ENCODE measurements at places on chromosomes 13 and 19. TPM values are rescaled to one million over a fixed set of nuclear protein-coding genes. Genes with fewer than 3 reads are reported as not detected.

DNA sequence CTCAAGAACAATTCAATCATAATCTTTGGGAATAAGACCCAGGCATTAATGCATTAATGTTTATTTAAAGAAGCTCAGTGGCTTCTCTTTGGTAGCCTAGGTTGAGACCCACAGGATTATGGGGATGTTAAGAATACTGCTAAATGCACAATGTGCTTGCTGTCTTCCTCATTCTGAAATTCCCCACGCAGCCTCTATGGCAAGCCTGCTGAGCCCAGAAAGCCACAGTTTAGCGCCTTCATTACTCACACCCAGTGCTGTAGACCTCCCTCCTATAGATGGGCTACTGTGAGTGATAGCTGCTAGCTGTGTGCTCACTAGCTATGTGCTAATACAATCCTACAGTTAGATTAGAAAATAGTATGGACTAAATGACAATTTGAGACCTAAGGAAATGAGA is 90.6 kb downstream of the TNFSF13B start:
- H3K4me3 ChIP-seq: no peak overlapping the region
- H3K27ac ChIP-seq: no peak overlapping the region
- H3K27me3 ChIP-seq: no peaks in the 10 kb centered on the region

Gene SIGLEC5
- total RNA-seq: not detected

DNA sequence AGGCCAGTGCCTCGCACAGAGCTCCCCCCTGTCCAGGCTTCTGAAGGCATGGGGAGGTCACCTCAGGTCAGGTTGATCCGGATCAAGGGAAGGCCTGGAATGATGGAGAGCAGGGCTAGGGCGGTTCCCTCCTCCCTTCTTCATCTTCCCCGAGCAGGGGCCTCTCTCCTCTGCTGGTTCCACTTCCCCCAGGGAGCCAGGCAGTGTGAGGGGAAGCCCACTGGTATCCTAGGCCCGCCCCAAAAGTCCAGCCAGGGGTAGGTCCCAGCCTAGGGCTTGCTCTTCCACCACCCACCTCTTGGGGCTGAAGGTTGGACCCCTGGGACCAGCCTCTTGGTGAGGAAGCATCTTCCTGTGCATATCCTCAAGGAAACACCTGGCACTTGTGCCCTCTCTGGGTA is 16.4 kb upstream of the PRR19 start:
- H3K4me3 ChIP-seq: peak overlapping the region; percentile 73
- peaks cover 45% of the 10 kb centered on the region for H3K4me1 ChIP-seq
- peaks cover 13% of the 10 kb centered on the region for H3K36me3 ChIP-seq

GRCh38 chr19:10003271-10003670 is 7.0 kb downstream of the COL5A3 start:
- H3K27me3 ChIP-seq: peaks cover 1% of the 10 kb centered on the region
- DNase-seq: no peak
- peaks cover 9% of the 10 kb centered on the region for H3K4me1 ChIP-seq
- no peak overlapping the region for H3K27ac ChIP-seq

Gene GRK1
- not detected for total RNA-seq

- H3K27ac ChIP-seq: no peak overlapping the region
- H3K4me3 ChIP-seq: no peak overlapping the region
- DNase-seq: no peak
- no peaks in the 10 kb centered on the region for H3K4me1 ChIP-seq
- H3K27me3 ChIP-seq: no peaks in the 10 kb centered on the region
Observed at GRCh38 chr19:35949131-35949530, 13.0 kb downstream of the LRFN3 start.

- H3K27ac ChIP-seq: peak overlapping the region; percentile 95
- peak overlapping the region; percentile 72 for H3K4me3 ChIP-seq
- no peaks in the 10 kb centered on the region for H3K27me3 ChIP-seq
- peaks cover 6% of the 10 kb centered on the region for H3K36me3 ChIP-seq
- peaks cover 6% of the 10 kb centered on the region for H3K4me1 ChIP-seq
- DNase-seq: no peak
Observed at GRCh38 chr19:8445488-8446001, 770 bp downstream of the HNRNPM start.

Gene RANBP3
- total RNA-seq: 61.3 TPM

- peak; percentile 29 for DNase-seq
- H3K27ac ChIP-seq: no peak overlapping the region
- H3K4me3 ChIP-seq: no peak overlapping the region
- H3K27me3 ChIP-seq: no peaks in the 10 kb centered on the region
- H3K36me3 ChIP-seq: no peaks in the 10 kb centered on the region
Observed at GRCh38 chr13:20492641-20493040, 33.0 kb downstream of the CRYL1 start.

Gene RABAC1
- total RNA-seq: 278 TPM

- no peak for DNase-seq
- H3K4me1 ChIP-seq: no peaks in the 10 kb centered on the region
- H3K4me3 ChIP-seq: no peak overlapping the region
- H3K27me3 ChIP-seq: no peaks in the 10 kb centered on the region
Observed at GRCh38 chr19:32916969-32917615, 47.5 kb upstream of the SLC7A9 start.

DNA sequence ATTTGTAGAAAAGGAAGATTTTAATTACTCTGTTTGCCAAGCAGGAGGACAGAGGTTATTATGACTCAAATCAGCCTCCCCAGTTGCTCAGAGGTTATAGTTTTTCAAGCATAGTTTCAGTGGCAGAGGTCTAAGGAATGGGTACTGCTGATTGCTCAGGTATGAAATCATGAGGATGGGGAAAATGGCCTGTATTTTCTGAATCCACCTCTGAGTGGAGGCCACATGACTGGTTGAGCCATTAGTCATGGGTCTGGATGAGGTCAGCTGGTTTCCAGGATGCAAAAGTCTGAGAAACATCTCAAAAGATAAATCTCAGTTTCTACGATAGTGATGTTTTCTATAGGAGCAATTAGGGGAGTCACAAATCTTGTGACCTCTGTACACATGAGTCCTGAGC is 62.8 kb upstream of the CEACAM8 start:
- H3K27ac ChIP-seq: no peak overlapping the region
- H3K4me3 ChIP-seq: no peak overlapping the region
- DNase-seq: peak; percentile 8
- no peaks in the 10 kb centered on the region for H3K27me3 ChIP-seq
- H3K4me1 ChIP-seq: no peaks in the 10 kb centered on the region
- H3K36me3 ChIP-seq: no peaks in the 10 kb centered on the region

DNA sequence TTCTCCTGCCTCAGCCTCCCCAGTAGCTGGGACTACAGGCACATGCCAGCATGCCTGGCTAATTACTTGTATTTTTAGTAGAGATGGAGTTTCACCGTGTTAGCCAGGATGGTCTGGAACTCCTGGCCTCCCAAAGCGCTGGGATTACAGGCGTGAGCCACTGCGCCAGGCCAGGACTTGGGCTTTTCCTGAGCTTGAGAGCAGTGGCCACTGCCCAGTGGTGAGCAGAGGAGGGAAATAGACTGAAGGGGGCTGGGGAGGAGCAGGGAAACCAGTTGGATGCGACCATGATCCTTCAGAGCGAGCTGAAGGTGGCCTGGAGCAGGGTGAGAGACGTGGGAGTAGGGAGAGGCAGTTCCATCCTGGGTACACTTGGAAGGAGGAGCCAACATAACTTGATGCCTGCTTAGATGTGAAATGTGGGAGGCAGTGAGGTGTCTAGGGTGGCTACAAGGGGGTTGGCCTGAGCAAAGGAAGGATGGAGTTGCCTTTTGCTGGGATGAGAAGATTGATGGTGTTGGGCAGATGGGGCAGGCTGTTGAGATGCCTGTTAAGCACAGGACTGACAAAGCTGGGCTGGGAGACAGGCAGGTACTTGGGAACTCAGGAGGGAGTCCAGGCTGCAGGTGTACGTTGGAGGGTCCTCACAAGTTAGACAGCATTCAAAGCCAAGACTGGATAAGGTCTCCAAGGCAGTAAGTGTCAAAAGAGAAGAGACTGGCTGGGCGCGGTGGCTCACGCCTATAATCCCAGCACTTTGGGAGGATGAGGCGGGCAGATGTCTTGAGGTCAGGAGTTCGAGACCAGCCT is 31.8 kb downstream of the KCTD15 start:
- H3K4me3 ChIP-seq: no peak overlapping the region
- no peaks in the 10 kb centered on the region for H3K4me1 ChIP-seq
- H3K27ac ChIP-seq: no peak overlapping the region

DNA sequence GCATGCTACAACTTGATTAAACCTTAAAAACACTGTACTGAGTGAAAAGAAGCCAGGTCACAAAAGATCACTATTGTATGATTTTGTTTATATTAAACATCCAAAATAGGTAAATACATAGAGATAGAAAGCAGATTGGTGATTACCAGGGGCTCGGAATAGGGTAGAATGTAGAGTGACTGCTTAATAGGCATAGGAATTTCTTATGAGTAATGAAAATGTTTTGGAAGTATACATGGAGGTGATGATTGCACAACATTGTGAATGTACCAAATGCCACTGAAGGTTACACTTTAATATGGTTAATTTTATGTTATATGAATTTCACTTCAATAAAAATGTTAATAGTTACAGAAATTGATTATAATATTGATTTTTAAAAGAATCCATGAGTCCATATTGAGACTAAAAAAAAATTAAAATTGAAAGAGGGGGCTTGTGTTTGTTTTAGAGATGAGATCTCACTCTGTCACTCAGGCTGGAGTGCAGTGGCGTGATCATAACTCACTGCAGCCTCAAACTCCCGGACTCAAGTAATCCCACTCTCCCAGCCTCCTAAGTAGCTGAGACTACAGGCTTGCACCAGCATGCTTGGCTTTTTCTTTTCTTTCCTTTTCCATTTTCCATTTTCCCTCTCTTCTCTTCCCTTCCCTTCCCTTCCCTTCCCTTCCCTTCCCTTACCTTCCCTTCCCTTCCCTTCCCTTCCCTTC is 85.1 kb downstream of the FNDC3A start:
- no peak overlapping the region for H3K27ac ChIP-seq
- no peaks in the 10 kb centered on the region for H3K36me3 ChIP-seq
- no peaks in the 10 kb centered on the region for H3K27me3 ChIP-seq
- H3K4me1 ChIP-seq: no peaks in the 10 kb centered on the region

- H3K27me3 ChIP-seq: no peaks in the 10 kb centered on the region
- peak overlapping the region; percentile 90 for H3K4me3 ChIP-seq
- no peaks in the 10 kb centered on the region for H3K36me3 ChIP-seq
- H3K27ac ChIP-seq: peak overlapping the region; percentile 91
- H3K4me1 ChIP-seq: peaks cover 4% of the 10 kb centered on the region
Observed at GRCh38 chr13:99199541-99200431, 868 bp upstream of the UBAC2 start.

Gene CEACAM3
- total RNA-seq: not detected

DNA sequence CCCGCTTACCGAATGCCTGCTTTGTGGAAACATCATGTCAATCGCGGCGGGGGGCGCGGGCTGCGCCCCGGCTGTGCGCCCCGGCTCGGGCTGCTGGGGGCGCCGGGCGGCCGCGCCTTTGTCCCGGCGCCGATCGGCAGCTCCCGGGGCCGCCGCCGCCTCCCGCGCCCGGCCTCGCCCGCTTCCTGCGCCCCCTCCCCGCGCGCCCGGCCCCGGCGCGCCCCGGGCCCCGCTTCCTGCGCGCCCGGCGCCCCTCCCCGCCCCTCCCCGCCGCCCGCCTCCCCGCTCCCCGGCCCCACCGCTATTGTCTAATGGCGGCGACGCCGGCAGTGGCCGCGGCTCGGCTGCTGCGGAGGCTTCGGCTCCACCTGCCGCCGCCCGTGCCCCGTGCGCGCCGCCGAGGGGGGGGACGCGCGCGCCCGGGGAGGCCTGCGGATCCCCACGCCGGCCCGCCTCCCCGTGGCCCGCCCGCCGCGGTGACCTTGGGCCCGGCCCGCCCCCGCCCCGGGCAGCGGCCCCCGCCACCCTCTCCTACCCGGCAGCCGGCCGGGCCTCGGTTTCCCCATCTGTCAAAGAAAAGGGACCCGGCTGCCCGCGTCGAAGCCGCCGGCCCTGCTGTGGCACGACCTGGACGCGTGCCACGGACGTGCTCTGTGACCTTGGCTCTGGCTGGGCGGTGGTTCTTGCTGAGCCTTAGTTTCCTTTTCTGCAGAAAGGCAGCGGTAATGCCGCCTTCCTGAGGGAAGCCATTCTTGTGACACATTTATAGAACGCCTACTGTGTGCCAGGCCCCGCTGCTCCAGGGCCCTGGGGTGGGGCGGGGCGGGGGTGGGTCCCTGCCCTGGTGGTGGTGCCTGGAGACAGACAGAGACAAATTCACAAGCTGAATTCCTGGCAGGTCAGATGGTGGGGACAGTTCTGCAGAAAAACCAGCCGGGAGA is at the start of gene TLE5:
Gene TLE5, minus strand, starts transcription at position 331 of the 941 bp plus-strand sequence. Its CDS starts 295 bp downstream, at position 36.
- H3K27me3 ChIP-seq: no peaks in the 10 kb centered on the region
- H3K36me3 ChIP-seq: peaks cover 7% of the 10 kb centered on the region
- peaks cover 9% of the 10 kb centered on the region for H3K4me1 ChIP-seq
- no peak for DNase-seq
- peak within 1 kb of the TSS; percentile 81 for H3K4me3 ChIP-seq
- H3K27ac ChIP-seq: peak within 1 kb of the TSS; percentile 53

GRCh38 chr13:77980592-77980991 is 62.0 kb upstream of the EDNRB start:
- H3K4me1 ChIP-seq: peaks cover 6% of the 10 kb centered on the region
- no peak overlapping the region for H3K4me3 ChIP-seq
- peak overlapping the region; percentile 15 for H3K27ac ChIP-seq
- peak; percentile 75 for DNase-seq
- H3K27me3 ChIP-seq: no peaks in the 10 kb centered on the region

- H3K27ac ChIP-seq: no peak overlapping the region
- no peaks in the 10 kb centered on the region for H3K27me3 ChIP-seq
- no peak overlapping the region for H3K4me3 ChIP-seq
- H3K4me1 ChIP-seq: no peaks in the 10 kb centered on the region
- H3K36me3 ChIP-seq: no peaks in the 10 kb centered on the region
- no peak for DNase-seq
Observed at GRCh38 chr19:30557212-30557611, 185.0 kb downstream of the ZNF536 start.

Gene SIGLEC12
- not detected for total RNA-seq

Gene ZNF132
- total RNA-seq: 1.4 TPM

Gene S1PR2
- total RNA-seq: 16.8 TPM

- H3K4me3 ChIP-seq: no peak overlapping the region
- no peaks in the 10 kb centered on the region for H3K27me3 ChIP-seq
- H3K36me3 ChIP-seq: no peaks in the 10 kb centered on the region
- no peak for DNase-seq
- no peak overlapping the region for H3K27ac ChIP-seq
Observed at GRCh38 chr19:35483089-35483488, 7.2 kb downstream of the KRTDAP start.

Gene COL5A3
- 22.2 TPM for total RNA-seq

DNA sequence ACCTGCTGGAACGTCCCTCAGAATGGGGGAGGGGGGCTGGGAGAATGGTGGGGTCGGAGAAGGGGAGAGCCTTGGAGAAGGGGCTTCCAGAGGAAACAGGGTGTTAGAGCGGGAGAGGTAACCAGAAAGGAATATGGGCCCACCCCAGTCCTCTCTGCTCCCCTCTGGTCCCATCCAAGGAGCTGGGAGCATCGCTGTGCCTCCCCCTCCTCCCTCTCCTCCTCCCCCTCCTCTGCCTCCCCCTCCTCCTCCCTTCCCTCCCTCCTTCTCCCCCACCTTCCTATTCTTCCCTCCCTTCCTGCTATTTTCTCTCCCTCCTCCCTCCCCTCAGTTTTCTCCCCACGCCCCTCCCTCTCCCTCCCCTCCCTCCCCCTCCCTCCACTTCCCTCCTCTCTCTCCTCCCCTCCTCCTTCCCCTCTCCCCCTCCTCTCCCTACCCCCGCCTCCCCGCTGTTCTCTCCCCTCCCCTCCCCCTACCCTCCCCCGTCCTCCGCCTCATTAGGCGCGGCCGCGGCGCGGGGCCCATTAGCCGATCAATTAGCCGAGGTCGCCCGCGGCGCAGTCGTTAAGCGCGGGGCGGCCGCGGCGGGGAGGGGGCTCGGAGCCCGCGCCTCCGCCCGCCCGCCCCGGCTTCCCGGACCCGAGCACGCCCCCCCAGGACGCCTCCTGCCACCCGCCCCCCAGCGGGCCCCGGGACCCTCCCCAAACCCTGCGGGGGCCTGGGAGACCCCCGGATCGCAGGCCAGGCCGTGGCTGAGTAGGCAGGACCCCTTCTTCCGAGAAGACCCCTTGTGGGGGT is 15.4 kb downstream of the TLE5 start:
- H3K4me3 ChIP-seq: peak overlapping the region; percentile 42
- H3K27me3 ChIP-seq: peaks cover 4% of the 10 kb centered on the region
- peaks cover 5% of the 10 kb centered on the region for H3K4me1 ChIP-seq
- H3K36me3 ChIP-seq: no peaks in the 10 kb centered on the region
- no peak overlapping the region for H3K27ac ChIP-seq
- DNase-seq: no peak
